Esophagus squamous epithelium (tissue), 5 donors: ENCODE measurements at places on chromosomes 1 and 21.

DNA sequence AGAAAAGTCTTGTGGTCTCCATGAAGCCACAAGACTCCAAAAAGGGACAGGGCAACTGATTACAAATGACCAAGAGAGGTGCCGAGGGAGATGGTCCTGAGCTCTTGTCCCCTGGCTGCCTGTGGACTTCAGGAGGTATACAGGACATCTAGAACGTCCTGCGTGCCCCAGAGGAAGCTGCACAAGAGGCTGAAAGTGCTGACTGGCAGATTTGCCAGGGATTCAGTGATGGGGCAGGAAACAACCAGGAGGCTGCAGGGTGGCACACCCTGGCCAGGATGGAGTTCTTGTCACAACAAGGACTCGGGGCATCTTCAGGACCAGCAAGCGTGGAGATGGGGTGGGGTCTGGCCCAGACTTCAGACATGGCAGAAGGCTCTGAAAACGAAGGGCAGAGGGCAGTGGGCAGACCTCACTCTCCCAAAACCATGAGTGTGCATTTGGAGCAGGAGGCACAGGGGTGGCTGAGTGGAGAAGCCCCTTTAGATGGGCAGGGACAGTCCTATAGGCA lies 13.4 kb upstream of the PKP1 start:
- H3K36me3 ChIP-seq: no peaks in the 10 kb centered on the region
- peaks cover 16% of the 10 kb centered on the region for H3K4me1 ChIP-seq
- H3K4me3 ChIP-seq: no peak overlapping the region
- peaks cover 28% of the 10 kb centered on the region for H3K27me3 ChIP-seq

- no peaks in the 10 kb centered on the region for H3K36me3 ChIP-seq
- no peak overlapping the region for H3K4me3 ChIP-seq
- no peaks in the 10 kb centered on the region for H3K27me3 ChIP-seq
- H3K27ac ChIP-seq: no peak overlapping the region
Observed at GRCh38 chr1:168509875-168510791, 33.7 kb downstream of the XCL2 start.

- H3K27ac ChIP-seq: no peak overlapping the region
- DNase-seq: no peak
- peaks cover 20% of the 10 kb centered on the region for H3K27me3 ChIP-seq
- no peaks in the 10 kb centered on the region for H3K36me3 ChIP-seq
Observed at GRCh38 chr1:29136391-29136915, 12.8 kb upstream of the TMEM200B start.

- H3K4me1 ChIP-seq: peaks cover 16% of the 10 kb centered on the region
- peaks cover 32% of the 10 kb centered on the region for H3K36me3 ChIP-seq
- H3K27me3 ChIP-seq: no peaks in the 10 kb centered on the region
- DNase-seq: no peak
Observed at GRCh38 chr1:16983649-16984048, 3.2 kb upstream of the MFAP2 start.

GRCh38 chr1:8127171-8127641 lies 101.1 kb upstream of the ERRFI1 start:
- no peaks in the 10 kb centered on the region for H3K36me3 ChIP-seq
- no peak overlapping the region for H3K4me3 ChIP-seq
- peak overlapping the region; percentile 71 for H3K27ac ChIP-seq
- H3K4me1 ChIP-seq: no peaks in the 10 kb centered on the region

- no peak for DNase-seq
- H3K27me3 ChIP-seq: no peaks in the 10 kb centered on the region
- H3K4me1 ChIP-seq: no peaks in the 10 kb centered on the region
- H3K4me3 ChIP-seq: no peak overlapping the region
- no peak overlapping the region for H3K27ac ChIP-seq
Observed at GRCh38 chr1:194171596-194171995, 985.2 kb upstream of the B3GALT2 start.

- peak overlapping the region; percentile 98 for H3K27ac ChIP-seq
- no peak for DNase-seq
- H3K27me3 ChIP-seq: peaks cover 7% of the 10 kb centered on the region
Observed at GRCh38 chr1:16152481-16153087, 3.3 kb downstream of the EPHA2 start.

- H3K36me3 ChIP-seq: no peaks in the 10 kb centered on the region
- H3K27ac ChIP-seq: no peak overlapping the region
- no peaks in the 10 kb centered on the region for H3K27me3 ChIP-seq
- H3K4me1 ChIP-seq: no peaks in the 10 kb centered on the region
- no peak for DNase-seq
Observed at GRCh38 chr1:63264161-63264560, 58.2 kb upstream of the FOXD3 start.

DNA sequence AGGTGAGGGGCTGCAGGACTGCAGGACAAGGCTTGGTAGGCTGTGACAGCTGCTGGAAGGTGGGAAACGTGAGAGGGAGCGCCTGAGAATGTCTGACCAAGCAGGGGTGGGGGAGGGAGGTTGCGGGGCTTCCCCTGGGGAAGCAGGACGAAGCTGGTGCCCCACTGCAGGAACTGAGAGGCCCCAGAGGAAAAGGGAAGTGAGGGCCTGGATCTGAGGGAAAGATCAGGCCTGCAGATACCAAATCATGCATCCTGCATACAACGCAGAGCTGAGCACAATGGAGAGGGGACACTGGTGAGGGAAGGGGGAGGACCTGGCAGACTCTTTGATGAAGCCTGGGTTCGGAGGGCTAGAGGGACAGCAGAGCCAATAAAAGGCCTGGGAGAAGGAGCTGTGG lies 65.7 kb upstream of the BACE2 start:
- H3K27ac ChIP-seq: no peak overlapping the region
- no peak overlapping the region for H3K4me3 ChIP-seq
- H3K27me3 ChIP-seq: peaks cover 37% of the 10 kb centered on the region
- no peaks in the 10 kb centered on the region for H3K4me1 ChIP-seq
- H3K36me3 ChIP-seq: no peaks in the 10 kb centered on the region

GRCh38 chr1:153548722-153549688 lies at the start of gene S100A3:
S100A3 (minus strand) TSS chr1:153549258; CDS start chr1:153548485, 773 bp downstream.
- no peaks in the 10 kb centered on the region for H3K27me3 ChIP-seq
- no peaks in the 10 kb centered on the region for H3K36me3 ChIP-seq
- no peak within 1 kb of the TSS for H3K4me3 ChIP-seq
- peak within 1 kb of the TSS; percentile 63 for H3K27ac ChIP-seq
- H3K4me1 ChIP-seq: peaks cover 100% of the 10 kb centered on the region

GRCh38 chr1:49346767-49347349 lies 570.2 kb upstream of the BEND5 start:
- H3K36me3 ChIP-seq: no peaks in the 10 kb centered on the region
- H3K4me3 ChIP-seq: no peak overlapping the region
- H3K4me1 ChIP-seq: no peaks in the 10 kb centered on the region

DNA sequence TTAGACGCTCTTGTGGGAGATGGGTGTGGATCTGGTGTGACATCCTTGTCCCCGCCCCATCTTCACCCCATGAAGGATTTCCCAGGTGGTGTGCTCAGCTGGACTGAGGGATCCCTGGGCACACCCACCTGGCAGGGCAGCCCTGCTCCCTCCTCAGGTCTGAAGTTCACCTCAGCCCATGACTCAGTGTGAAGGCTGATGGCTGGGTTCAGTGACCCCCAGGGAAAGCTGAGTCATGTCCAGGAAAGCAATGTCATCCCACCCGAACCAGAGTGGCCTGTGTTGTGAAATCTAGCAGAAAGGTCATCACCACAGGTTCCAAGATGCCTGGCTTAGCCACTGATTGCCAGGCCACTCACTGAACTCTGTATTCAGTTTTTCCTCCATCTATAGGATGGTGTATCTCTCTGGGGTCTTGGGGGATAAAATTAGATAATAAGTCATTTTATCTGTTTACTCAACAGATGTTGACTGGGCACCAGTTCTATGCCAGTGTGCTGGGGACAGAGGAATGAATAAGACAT lies 97.7 kb upstream of the JUN start:
- H3K27ac ChIP-seq: peak overlapping the region; percentile 27
- H3K27me3 ChIP-seq: no peaks in the 10 kb centered on the region
- peaks cover 54% of the 10 kb centered on the region for H3K4me1 ChIP-seq
- no peak overlapping the region for H3K4me3 ChIP-seq

DNA sequence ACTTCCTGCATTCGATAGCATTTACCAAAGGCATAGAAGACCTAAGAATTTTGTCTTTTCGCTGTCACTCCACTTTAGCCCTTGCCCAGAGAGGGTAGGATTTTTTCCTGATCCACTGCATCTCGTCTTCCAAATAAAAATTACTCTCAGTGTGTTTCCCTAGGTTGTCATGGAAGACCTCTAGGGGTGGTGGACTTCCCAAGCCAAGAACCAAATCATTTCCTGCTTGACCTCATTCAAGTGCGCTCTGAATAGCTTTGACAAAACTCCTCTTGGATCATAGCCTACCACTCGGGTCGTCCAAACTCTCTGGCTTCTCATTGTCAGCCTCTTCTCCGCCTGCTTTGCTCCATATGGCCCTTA lies 431 bp upstream of the C1orf52 start:
- peaks cover 62% of the 10 kb centered on the region for H3K36me3 ChIP-seq
- H3K27me3 ChIP-seq: no peaks in the 10 kb centered on the region
- DNase-seq: no peak

DNA sequence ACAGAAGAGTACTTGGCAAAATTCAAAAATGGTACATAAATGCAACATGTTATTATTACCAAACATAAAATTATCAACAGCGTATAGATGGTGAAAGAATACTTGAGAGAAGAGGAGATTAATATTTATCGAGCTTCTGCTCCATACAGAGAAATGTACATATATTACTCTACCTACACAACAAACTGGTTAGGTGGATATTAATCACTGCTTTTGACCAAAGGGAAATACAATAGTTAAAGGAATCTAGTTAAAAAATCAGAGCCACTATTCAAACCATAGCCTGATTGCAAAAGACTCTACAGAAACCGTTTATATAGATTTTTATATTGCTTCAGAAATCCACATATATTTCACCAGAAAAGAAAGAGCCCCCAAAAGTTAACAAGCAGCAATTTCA lies 379.3 kb upstream of the PRMT6 start:
- no peaks in the 10 kb centered on the region for H3K4me1 ChIP-seq
- no peaks in the 10 kb centered on the region for H3K36me3 ChIP-seq
- DNase-seq: no peak
- H3K4me3 ChIP-seq: no peak overlapping the region
- no peak overlapping the region for H3K27ac ChIP-seq

- DNase-seq: no peak
- H3K27me3 ChIP-seq: no peaks in the 10 kb centered on the region
- no peak overlapping the region for H3K27ac ChIP-seq
- no peaks in the 10 kb centered on the region for H3K4me1 ChIP-seq
Observed at GRCh38 chr21:44513389-44514217, 26.4 kb downstream of the KRTAP10-1 start.

DNA sequence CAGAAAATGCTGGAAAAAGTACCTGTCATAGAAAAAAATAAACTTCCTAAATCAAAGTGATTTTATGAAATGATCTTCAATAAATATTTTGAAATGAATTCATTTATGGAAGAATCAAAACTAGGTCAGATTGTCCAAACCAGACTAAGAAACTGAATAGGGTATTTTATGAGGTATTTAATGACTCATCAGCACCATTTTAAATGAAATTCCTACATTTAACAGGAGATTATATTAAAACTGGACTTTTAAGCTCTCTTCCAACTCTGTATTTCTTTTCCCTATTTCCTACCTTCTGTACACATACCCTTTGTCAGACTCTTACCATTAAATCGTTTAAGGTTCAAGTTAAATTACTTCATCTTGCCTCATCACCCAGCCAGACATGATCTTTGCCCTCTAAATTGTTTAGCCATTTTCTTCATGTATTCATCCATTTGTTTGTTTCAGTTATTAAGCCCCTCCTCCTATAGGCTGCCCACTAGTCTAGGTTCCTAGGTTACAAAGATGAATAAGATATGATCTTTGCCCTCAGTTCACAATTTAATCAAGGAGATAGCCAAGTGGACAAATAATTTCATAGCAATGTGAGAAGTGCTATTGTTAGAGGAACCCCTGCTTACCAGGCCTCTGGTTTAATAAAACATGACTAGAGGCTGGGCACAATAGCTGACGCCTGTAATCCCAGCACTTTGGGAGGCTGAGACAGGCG lies 25.0 kb downstream of the TATDN3 start:
- H3K27ac ChIP-seq: no peak overlapping the region
- H3K4me3 ChIP-seq: no peak overlapping the region
- no peak for DNase-seq
- peaks cover 15% of the 10 kb centered on the region for H3K4me1 ChIP-seq
